LoVo (cell line): ENCODE measurements at places on chromosomes 3 and 15.

DNA sequence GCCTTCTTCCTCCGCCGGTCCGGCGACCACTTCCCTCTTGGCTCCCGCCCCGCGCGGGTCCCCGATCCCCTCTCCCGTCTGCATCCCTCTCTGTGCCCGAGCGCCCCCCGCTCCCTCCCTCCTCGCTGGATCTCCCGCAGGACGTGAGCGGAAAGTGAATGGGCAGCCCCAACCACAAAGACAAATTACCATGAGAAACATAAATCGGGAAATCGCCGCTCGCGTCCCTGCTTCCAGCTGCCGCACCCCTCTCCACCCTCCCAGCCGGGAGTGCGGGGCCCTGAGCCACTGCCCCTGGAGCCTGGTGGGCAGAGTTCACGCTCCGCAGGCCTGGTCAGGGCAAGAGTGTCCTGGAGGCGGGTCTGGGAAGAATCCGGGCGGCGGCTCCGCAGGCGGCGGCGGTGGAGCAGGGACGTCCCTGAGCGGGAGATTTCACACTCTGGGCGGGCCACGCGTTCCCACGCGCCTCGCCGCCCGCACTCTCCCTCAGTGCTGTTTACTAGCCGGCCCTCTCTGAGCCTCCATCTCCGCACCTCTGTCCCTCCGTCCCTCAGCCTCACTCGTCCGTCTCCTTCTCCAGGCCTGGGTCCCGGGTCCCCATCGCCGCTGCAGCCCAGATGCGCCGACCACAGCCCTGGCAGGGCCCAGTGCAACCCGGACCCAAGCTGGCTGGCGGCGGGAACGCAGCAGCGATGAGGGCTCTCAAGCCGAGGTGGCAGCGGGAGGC is 835 bp downstream of the SEMA5B start:
- peak; percentile 6 for DNase-seq

DNA sequence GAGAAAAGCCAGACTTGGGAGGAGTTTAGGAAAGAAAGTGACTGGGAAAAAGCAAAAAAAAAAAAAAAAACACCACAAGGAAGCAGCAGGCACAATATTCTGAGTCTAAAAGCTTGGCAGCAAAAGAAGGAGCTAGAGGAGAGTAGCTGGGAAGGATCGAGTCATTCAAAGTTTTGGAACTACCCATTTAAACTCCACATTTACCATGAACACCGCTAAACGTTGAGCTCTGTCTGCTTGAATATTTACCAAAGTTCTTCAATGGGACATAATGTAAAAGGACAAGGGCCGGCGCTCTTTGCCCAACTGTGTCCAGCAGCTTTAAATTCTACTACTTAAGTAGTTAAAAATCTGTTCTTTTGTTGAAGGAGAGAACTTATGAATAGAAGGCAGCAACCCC is 481.9 kb downstream of the FOXP1 start:
- no peak for DNase-seq

DNA sequence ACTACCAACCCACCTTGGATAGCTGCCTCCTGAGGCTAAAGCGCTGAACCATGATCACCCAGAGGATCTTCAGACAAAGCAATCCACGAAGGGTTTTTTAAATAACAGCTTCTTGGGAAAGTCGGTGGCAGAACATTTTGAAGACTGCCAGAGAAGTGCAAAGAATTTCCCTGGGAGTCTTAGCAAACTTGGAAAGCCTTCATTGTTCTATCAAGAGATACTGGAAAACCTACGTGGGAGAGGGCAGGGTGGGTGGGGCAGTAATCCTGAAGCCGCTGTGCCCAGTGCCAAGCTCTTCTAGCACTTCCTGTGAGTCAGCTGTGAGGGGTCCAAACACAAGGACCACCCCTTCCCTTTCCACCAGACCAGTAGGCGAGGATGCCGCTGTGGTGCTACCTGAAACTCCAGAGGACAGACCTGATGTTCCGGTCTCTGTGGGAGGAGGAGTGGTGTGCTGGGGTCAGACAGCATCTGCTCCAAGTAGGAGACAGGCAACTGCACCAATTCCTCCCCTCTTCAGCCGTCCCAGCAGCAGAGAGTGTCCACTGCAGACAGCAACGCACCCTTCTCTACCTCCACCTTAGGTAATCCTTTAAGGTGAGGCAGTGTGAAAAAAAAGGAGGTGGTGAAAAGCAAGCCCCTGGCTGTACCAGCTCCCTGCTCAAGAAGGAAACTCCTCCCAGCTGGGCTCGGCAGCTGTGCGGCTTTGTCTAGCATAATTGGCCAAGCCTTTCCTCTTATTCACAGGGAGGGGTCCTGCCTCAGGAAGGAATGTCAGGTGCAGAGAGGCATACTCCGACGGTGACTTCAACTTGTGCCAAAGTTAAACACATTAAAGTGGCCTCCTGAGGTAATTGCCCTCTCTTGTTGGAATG is 99.0 kb downstream of the TMCC1 start:
- peak; percentile 95 for DNase-seq

DNA sequence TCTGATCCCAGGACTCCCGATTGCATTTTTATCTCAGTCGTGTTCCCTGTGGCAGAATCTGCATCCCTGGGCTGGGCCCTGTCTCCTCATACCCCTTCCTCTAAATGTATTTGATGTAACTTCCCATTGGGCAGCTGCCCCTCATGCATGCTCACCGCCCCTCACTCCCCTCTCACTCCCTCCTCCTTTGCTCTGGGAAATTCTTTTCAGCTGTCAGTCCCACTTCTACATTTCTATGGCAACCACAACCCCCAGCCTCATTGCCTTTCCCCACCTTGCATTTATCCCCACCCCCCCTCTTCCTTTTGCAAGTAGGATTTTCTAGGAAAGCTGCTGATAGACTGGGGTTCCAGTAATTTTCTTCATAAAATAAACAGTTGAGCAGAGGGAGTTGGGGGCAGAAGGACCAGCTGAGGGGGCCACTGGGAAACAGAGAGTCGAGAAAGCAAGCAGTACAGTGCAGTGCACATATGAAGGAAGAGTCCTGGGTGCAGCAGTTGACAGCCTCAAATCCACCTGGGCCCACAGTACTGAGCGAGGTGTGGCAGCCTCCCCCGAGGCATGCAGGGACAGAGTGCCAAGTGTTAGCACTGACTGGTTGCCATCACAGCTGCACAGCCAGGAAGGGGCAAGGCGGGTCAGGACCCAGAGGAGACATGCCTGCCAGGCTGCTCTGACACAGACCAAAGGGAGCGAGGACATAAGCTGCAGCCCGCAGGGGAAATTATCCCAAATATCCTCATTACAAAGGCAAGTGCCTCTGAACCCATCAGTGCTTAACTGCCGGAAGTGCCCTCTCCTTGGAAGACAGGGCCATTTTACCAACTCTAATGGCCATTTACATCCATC is 476.3 kb downstream of the EPHB1 start:
- DNase-seq = no peak

DNA sequence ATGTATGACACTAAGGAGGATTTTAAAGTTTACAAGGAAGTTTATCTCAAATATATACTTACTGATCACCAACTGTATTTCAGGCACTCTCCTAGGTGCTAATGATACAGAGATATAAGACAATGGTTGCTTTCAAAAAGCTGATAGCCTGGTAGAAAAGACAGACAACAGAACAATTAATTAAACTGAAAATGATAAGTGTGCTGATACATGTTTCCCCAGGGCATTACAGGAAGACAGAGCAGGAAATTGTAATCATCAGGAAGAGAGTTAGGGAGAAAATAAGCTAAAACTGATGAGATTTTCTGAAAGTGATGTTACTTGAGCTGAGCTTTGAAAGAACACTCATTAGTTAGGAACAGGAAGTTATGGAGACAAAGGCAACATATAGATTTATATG is 229.7 kb downstream of the RSRC1 start:
- DNase-seq = no peak

GRCh38 chr3:16028604-16029003 is 145.9 kb upstream of the GALNT15 start:
- DNase-seq = no peak

GRCh38 chr3:16494814-16495431 is 18.6 kb downstream of the RFTN1 start:
- no peak for DNase-seq

- peak; percentile 78 for DNase-seq
These were observed 55.3 kb downstream of the CCDC33 start for GRCh38 chr15:74291101-74292071.

DNA sequence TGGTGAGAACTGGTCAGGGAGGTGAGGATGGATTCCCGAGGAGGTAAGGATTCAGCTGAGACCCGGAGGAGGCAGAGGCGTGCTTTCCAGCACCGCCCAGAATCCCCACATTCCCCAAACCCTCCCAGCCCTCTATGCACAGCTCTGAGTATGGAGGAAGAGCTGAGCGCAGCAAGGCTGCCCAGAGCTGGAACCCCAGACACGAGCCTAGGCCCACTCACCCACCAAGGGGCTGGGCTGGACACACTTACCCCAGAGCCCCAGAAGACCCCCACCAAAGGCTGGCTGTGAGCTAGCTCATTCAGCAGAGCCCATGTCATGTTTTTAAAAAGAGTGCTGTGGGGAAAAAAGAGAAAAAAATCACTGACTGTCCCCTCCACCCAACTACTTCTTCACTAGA is 271.5 kb downstream of the XXYLT1 start:
- DNase-seq = no peak

DNA sequence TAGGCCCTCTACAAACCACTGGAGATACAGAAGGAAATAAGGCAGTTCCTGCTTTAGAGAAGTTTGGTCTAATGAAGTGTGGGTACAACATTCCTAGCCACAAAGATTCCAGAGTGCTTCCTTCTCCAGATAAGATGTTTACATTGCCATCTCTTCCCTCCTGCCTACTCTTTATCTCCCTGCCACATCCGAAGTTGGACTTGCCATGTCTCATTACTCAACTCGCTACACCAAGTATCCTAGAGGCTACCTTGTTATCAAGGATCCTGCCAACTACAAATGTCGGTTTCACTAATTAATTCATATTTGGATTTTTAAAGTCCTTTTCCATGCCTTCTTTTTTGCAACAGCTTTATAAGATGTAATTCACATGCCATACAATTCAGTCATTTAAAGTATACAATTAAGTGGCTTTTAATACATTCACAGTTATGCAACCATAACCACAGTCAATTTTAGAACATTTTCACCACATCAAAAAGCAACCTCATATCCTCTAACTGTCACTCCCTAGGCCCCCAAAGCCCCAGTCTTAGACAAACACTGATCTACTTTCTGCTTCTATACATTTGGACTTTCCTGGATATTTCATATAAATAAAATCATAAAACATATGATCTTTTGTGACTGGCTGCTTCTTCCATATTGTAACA is 53.7 kb upstream of the CSTA start:
- DNase-seq = no peak

DNA sequence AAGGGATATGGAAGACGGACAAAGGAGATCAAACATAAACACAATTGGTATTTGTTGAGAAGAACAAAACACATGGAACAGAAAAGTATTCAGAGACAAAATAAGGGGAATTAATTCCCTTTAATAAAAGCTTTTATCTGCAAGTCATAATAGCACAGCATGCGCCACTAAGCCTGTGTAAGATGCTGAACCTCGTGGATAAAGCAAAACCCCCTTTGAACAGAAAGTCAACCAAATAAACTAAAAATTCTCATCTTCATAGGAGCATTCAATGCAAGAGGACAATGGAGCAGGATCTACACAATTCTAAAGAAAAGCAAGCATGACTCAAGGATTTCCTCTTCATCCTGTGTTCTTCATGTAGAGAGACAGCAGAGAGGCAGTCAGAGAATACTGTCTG is 274.3 kb upstream of the GOLGA6L4 start:
- DNase-seq = no peak

- peak; percentile 12 for DNase-seq
These were observed 22.3 kb downstream of the GMNC start for GRCh38 chr3:190840146-190840545.

DNA sequence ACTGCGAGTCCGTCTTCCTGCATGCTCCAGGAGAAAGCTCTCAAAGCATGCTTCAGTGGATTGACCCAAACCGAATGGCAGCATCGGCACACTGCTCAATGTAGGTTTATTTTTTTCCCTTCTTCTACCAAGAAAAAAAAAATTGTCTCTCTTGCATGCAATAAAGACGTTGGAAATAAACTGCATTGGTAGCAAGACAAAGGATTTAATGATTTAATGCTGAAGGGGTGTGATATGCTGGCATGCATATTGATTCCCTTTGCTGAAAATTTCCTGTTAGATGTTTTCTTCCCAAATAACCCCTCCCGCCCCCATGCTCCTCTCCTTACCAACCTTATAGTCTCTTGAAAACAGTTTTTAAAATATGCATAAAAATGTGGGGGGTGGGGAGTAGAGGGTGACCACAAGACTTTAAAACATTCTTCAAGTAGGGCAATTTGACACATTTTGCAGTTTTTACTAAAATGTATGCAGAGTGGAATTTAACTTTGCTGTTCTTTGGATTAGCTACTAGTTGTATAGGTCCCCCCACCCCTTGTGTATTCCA is 799 bp downstream of the RARB start:
- no peak for DNase-seq

- no peak for DNase-seq
These were observed 37.1 kb downstream of the MAP3K13 start for GRCh38 chr3:185399737-185400667.

DNA sequence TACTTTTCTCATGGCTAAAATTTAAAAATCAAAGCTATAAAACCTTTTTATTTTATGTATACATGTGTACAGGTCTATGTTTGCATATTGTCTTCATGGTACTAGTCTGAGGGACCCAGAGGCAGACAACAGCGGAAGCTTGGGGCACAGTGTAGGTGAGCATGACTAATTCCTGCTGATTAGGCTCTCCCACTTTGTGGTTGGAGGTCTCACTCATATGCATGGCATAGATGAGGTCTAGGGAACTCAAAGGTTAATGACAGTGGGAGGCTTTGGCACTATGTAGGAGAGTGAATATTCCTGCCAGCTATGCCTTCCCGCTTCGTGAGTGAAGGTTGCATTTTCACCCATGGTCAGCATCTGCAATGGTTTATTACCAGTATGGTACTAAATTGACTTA is 47.5 kb upstream of the AADACL2 start:
- DNase-seq = no peak

GRCh38 chr15:51799282-51800252 is 29.9 kb upstream of the TMOD3 start:
- DNase-seq = no peak

DNA sequence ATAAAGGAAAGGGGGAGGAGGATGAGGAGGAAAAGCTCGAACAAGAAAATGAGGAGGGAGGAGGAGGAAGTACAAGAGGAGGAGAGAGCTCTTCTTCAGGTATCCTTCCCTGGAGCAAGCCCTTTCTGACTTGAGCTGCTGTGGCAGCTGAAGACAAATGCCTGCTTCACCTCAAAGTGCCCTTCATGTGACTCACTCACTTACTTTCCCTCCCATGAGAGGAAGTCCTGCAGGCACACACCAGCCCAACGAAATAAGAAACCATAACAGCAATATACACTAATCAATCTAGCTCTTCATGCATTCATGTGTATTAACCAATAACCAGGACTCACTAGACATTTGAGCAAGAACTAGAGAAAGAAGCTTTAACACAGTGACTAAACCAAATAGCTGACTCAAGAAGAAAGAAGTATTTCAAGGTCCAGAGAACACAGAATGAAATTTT is 251.9 kb downstream of the IGSF11 start:
- no peak for DNase-seq

DNA sequence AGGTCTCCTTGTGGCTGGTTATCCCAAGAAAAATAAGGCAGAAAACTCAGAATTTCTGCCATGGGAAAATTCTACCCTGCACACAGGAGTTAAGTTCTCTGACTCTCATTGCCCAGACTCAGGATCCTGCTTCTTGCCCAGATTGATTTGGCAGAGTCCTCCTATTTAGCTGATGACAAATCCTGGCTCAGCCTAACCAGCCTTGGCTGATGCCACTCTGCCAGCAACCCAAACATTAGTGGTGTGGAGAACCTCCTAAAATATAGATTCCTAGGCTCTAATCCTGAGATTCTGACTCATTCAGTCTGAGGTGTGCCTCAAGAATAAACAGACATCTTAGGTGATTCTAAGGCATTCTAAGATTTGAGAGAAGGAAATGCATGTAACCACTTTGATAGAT is 60.5 kb upstream of the ACTC1 start:
- no peak for DNase-seq
